ENCODE measurements at places on chromosomes 11 and 22.

GRCh38 chr11:34680918-34681586, 60.2 kb downstream of the EHF start:
- no peak for DNase-seq

DNA sequence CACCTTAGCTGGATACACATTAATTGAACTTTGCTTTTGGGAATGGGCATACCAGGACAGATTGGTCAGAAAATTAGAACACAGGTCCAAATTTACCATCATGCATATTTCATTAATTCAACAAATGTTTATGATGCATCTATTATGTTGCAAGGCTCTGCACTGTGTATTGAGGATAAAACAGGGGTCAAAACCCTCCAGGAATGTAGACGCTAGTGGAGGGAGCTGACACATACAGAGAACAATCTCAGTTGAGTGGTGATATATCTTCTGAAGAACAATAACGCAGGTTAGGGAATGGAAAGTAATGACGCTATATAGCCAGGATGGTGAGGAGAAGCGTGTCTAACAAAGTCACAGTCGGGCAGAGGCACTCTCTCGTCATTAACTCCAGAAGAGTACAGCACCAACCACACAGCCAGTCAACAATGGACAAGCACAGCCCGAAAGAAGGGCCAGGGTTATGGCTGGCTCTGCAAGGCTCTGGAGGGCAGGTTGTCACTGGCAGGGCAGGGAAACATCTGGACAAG, 3.8 kb downstream of the FLI1 start:
- no peak for DNase-seq

DNA sequence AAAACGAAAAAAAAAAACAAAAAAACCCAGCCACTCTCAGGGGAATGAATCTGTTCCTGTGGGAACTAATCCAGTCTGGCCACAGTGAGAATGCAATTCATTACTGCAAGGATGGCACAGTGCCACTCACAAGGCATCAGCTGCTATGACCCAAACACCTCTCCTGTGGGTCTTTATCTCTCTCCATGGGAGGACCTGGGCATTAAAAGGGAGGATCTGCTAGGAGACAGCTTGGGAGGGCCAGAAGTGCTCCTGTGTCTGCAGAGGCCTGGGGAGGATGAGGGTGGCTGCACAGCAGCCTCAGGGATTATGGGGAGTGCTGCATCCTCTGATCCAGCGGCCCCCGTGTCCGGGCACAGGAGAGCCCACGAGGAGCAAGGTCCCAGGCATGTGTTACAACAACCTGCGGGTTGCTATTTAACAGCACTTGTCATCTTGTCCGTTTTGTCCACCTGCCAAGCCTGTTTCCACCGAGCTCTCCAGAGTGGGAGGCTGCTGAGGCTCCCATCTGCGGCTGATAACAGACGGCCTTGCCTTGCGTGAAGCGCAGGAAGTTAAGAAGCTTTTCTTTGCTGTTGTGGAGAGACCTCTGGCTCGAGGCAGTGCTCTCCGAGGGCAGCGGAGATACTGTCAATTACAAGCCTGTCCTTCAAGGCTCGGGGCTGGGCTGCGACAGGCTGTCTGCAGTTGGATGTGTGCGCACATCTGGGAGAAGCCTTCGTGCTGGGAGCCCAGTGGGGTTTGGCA, 97.7 kb downstream of the NXPE2 start:
- DNase-seq: no peak

- DNase-seq: no peak
These were observed 221.2 kb downstream of the CEP164 start for GRCh38 chr11:117548876-117549275.

DNA sequence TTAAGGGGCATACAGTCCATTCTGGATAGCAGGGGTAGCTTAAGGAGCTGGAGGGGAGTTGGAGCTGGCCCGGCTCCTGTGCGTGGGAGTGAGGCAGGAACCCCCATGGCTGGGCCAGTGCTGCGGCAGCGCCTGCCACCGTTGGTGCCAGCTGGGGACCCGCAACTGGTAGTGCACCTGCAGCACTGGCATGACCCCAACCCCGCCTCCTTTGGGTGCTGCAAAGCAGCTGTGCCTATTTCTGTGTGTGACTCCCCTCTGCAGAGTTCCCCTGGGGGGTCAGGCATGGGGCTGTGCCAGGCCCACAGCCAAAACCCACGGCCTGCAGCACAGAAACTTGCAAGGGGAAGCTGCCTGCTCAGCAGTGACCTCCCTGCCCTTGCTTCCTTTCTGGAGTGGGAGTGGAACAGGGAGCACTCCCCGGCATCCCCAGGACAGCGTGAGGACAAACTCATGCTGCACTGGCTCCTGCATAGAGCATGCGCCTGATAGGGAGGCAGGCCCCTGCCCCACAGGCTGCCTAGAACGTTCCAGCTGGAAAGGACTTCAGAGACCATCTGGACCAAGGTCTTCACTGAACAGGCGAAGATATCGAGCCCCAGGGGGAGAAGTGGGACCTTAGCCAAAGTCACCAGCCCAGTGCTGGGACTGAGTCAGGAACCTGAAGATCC, 26.2 kb upstream of the RAB1B start:
- DNase-seq: no peak

DNA sequence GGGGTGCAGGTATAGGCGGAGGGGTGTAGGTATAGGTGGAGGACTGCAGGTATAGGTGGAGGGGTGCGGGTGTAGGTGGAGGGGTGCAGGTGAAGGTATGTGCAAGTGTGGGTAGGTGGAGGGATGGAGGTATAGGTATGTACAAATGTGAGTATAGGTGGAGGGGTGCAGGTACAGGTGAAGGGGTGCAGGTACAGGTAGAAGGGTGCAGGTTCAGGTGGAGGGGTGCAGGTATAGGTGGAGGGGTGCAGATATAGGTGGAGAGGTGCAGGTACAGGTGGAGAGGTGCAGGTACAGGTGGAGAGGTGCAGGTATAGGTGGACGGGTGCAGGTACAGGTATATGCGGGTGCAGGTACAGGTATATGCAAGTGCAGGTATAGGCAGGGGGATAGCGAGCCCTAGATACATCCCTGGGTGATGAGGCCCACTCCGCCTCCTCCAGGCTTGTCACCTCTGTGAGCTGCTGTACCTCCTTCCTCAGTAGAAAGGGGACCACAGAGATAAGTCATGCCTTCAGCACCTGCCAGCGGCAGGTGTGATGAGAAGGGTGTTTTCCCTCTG, 17.2 kb downstream of the LINC01488 start:
- DNase-seq: no peak
